AG08396 (cell line): ENCODE measurements at places on chromosomes 7 and 10.

DNA sequence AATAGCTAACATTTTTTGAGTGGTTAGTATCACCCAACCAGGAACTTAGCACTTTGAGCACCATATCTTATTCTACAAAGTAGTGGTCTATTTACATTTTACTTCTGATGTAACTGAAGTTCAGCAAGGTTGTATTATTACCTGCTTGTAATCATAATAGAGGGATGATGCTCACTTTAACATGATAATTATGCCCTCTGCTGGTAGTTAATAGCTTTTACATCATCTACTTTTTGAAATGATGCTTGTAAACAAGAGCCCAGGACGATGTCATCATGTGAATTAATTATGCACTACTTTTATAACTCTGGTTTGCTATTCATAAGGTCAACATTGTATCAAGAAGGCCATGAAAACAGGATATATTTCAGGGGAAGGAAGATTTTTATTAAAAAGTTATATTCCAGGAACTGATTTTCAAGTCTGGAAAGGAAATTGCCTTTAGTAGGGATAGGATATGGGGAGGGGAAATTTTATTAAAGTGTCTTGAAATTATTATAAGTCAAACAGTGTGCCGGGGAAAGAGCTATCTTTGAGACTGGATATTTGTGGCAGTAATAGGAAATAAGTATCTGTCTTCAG, 80.3 kb upstream of the SCIN start:
- DNase-seq: peak; percentile 5

- peak; percentile 77 for DNase-seq
Observed at GRCh38 chr10:110919349-110919931, at the start of gene SHOC2. Gene SHOC2 (plus strand): TSS chr10:110919604. CDS start chr10:110964359, 44,755 bp downstream.

DNA sequence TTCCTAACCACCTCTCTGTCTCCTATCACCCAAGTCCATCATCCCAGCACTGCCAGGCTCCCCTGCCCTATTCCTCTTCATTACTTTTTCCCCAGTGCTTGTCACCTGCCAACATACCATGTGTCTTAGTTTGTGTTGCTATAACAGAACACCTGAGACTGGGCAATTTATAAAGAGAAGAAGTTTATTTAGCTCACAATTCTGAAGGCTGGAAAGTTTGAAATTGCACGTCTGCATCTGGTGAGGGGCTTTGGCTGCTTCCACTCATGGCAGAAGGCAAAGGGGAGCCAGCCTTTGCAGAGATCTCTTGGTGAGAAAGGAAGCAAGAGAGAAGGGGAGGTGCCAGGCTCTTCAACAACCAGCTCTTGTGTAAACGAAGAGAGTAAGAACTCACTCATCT, 47.3 kb downstream of the DRGX start:
- DNase-seq: no peak

DNA sequence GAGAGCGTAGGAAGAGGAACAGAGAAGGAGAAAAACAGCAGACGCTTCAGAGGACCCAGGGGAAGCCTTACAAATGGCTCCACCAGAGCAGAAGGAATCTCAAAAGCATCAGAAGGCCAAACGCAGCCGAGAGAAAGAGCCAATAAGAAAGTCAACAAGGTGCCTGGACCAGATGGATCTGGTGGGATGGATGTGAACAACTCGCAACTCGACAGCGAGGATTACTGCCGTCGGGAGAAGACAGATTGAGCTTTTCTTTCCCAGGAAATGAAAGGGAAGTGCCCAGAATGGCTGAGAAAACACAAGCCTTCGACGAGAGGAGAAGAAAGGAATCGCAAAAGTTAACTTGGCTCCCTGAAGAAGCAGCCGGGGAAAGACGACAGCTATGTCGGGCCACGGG, 132.8 kb upstream of the MGMT start:
- no peak for DNase-seq

- DNase-seq: peak; percentile 61
Observed at GRCh38 chr7:51430480-51431086, 114.0 kb upstream of the COBL start.

DNA sequence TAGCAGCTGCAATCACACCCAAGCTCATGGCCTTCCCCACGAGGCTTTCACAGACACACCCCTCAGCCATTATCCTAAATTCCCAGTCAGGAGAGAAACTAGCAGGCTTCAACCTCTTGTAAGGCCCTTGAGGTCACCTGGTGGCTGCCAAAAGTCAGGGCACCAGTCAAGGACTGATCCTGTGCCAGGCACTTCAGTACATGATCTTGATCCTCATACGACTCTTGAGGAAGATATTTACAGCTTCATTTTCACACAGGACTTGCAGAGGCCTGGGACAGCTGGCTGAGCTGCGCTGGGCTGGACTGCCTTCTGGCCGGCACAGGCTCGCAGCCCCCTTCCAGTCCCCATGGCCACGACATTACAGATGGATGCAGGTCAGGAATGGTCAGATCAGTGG, 8.8 kb downstream of the PDAP1 start:
- DNase-seq: no peak

GRCh38 chr10:62067560-62067959, 166.1 kb downstream of the ARID5B start:
- DNase-seq: no peak

DNA sequence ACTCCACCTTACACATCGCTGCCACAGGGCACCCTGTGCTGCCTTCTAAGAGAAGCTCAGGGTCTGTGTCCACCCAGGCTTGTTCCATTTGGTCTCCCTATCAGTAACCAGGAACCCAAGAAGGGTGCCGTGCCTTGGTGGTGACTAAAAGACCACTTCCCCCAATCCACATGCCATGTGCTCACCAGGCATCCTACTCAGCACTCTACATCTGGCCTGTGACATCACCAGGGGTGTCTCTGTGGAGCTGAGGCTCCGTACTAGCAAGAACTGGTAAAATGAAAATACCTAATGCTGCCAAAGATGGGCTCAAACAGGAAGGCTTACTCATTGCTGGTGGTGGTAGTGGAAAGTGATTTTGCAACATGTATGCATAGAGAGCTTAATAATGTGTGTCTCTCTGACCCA, 19.0 kb upstream of the C10orf71 start:
- no peak for DNase-seq

DNA sequence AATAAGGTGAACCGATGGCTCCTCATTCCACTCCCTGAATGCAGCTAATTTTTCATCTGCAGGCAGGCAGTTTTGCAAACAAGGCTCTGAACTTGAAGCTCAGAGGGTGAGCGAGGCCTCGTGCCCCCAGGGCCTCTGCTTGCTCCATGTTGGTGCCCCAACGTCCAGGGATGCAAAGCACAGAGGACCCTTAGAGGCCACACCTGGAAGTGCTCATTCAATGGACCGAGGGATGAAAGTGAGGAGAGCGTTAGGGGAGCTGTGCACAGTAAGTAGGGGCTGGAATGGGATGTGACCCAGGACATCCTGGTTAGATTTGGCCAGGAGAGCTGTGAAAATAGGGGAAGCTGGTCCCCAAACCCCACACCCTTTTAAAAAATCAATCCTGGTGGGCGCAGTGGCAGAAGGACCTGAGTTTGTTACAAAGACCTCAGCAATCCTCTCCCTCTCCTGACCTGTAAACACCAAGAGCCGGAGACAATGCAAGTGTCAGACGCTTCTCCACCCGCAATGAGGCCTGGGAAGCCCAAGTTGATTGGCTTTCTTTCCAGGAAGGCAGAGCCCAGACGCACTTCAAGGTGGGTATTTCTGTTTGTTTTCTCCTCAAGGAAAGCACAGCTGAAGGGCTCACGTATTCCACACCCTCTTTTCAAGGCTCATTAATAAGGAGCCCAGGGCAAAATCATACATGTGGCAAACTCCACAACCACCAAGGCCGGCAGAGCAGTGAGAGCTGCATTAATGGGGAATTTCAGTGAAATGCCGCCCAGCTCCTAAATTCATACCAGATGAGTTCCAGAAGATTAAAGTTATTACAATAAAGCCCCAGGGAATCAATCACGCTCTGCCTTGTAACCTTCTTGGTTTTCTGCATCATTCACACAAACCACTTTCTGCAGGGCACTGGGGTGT, 14.1 kb upstream of the CXCL12 start:
- no peak for DNase-seq

- DNase-seq: no peak
Observed at GRCh38 chr10:86251426-86251825, 115.2 kb downstream of the GRID1 start.

- no peak for DNase-seq
Observed at GRCh38 chr7:16234493-16235146, 186.7 kb downstream of the CRPPA start.

DNA sequence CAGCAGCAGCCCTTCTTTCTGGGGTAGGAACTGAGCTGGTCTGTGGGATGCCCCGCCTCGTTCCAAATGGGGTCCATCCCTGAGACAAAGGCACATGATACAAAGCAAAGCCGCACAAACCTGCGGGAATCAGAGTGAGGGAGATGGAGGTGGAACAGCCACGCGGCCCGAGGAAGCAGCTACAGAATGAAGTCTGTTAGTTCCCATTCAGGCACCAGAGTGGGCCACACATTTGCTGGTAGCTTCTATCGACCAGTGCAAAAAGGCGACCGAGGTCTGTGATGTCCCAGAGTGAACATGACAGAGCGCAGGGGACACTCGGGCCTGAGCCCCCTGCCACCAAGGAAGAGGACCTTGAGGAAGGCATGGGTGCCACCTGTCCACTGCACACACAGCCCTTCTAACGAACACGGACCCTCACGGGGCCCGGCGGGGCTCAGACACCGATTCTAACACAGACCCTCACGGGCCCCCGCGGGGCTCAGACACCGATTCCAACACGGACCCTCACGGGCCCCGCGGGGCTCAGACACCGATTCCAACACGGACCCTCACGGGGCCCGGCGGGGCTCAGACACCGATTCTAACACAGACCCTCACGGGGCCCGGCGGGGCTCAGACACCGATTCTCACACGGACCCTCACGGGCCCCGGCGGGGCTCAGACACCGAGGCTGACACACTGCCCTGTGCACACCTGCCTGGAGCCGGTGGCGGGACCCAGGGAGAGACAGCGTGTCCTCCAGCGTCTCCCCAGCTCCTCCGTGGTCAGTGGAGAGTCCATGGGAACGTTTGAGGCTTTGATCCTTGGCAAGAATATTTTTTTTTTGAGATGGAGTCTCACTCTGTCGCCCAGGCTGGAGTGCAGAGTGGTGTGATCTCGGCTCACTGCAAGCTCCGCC, 32.8 kb upstream of the FAM20C start:
- DNase-seq: no peak

- no peak for DNase-seq
Observed at GRCh38 chr10:130191380-130191779, 55.2 kb downstream of the GLRX3 start.

- peak; percentile 74 for DNase-seq
Observed at GRCh38 chr10:21372651-21373410, 152.7 kb downstream of the SKIDA1 start.

DNA sequence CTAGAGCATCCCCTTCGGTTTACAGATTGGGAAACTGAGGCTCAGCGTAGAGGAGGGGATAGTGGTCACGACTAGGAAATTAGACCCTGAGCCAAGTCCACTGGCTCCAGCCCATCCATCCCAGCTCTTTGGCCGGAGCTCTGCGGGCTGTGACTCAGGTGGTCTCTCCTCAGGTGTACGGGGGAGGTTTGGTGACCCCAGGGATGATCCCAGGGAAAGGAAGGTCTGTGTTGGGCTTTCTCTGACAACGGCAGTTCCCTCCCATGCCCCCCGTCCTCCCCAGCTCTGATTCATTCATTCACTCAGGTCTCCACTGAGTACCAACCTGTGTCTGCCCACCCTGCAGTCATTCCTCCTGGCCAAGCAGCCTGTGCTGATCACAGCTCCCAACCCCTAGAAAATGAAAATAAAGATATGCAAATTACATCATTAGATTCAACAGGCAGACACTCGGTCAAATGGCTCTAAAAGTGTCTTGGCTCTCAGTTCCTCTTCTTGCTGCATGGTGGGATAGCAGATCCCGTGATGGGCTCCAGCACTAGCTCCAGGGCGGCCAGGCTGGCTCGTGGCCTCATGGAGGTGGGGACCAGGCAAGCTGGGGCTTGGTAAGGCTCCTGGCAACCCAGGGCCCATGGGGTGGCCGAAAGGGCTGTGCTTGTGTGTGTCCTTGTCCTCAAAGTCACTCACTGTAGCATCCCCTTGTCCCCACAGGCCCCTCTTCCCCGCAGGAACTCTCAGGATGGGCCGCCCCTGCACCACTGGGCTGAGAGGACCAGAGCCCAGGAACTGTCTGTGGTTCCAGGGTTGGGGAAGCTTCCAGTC, 37.8 kb downstream of the CLRN3 start:
- no peak for DNase-seq

DNA sequence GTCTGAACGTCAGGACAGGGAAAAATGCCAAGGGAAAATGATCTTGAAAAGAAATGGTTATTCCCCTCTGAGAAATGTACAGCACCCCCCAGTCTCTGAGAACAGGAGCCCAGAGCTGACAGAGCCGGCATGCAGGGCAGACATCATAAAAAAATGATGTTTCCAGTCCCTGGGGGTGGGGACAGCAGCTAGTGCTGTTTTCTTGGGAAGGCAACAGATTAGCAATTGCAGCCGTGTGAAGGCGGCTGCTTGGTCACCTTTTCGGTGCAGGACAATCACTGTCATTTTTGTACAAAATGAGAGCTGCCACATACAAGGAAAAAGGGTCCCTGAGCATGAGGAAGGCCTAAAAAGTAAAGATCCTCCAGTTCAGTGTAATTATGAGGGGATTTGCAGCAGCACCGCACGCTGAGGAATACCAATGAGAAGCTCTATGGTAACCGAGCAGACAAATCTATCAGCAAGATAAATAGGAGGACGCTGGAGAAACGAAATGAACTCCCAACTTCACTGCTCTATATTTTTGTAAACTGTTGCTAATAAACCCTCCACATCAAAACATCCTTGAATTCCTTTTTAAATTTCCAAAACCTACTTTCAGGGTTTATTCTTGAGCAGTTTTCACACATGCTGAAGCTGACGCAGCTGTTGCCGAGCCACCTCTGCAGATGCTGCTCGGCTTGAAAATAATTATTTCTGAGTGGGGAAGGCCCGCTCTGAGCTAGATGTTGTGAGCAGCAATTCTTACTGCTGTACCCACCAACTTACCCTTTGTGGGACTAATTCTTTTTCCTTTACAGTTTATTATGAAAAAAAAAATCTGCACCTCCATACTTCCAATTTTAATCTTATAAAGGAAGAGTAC, 98.2 kb upstream of the NEBL start:
- DNase-seq: no peak

DNA sequence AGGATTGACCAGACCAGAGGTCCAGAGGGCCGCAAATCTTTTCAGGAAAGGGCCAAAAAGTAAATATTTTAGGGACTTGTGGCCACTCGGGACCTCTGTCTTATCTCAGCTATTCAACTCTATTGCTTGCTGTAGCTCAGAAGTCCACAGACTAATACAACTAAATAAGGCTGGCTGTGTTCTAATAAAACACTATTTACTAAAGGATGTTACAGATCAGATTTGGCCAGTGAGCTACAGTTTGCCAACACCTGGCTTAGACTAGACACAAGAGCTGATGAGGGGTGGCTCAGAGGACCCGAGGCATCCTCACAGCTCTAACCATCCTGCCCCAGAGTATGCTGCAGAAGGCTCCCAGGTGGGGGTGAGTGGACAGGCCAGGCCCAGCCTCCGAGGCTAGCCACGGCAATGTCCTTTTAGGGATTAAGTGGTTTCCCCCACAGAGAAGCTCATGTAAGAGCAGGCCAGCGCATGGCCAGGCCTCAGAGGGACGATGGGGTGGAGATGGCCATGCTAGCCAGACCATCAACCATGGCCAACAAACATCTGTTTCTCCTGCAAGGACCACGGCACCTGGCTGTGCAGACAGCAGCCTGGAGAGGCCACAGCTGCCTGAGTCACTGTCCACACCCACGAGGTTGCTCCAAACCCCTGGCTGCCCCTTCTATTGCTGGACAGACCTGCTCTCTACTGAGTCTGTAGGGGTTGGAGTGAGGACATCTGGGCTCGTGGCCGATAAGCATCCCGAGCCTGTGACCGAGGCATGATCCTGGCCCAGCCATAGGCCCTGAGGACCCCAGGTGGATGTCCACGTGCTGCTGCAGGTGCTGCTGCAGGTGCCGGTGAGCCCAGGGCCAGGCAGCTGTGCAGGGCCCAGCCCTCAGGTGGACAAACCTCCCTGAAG, 76.5 kb downstream of the AFAP1L2 start:
- no peak for DNase-seq
